Activated CD4-positive, alpha-beta T cell treated with anti-CD3 and anti-CD28 coated beads, Interleukin-2, amount 50 U/mL, for 4 hours (primary cell): ENCODE measurements at places on chromosomes 11 and 22.
A peak's percentile ranks its signal among the peaks of the same experiment; 100 is the strongest.

- no peak for DNase-seq
These were observed 6.1 kb downstream of the MPEG1 start for GRCh38 chr11:59206635-59207034.

GRCh38 chr11:39804271-39804670 lies 1655.2 kb downstream of the LRRC4C start:
- no peak for DNase-seq

DNA sequence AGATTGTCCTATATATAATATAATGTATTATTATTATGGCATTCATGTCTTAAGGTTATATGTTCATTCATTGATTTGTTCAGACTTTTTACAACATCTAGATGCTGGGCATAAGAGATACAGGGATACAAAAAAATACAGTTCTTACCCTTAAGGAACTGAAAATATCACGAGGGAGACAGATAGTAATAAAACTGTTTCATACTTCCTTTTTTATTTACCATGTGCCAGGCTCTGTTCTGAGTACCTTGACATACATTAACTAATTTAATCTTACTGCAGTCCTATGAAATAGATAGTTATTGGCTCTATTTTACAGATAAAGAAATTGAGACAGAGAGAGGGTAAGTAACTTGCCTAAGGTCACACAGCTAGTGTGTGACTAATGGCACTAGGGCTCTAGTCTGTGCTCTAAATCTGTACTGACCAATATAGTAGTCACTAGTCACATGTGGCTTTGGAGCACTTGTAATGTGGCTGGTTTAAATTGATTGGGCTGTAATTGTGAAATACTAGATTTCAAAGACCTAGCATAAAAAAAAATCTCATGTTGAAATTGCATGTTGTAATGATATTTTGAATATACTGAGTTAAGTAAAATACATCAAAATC lies 21.3 kb downstream of the TRIM44 start:
- no peak for DNase-seq

DNA sequence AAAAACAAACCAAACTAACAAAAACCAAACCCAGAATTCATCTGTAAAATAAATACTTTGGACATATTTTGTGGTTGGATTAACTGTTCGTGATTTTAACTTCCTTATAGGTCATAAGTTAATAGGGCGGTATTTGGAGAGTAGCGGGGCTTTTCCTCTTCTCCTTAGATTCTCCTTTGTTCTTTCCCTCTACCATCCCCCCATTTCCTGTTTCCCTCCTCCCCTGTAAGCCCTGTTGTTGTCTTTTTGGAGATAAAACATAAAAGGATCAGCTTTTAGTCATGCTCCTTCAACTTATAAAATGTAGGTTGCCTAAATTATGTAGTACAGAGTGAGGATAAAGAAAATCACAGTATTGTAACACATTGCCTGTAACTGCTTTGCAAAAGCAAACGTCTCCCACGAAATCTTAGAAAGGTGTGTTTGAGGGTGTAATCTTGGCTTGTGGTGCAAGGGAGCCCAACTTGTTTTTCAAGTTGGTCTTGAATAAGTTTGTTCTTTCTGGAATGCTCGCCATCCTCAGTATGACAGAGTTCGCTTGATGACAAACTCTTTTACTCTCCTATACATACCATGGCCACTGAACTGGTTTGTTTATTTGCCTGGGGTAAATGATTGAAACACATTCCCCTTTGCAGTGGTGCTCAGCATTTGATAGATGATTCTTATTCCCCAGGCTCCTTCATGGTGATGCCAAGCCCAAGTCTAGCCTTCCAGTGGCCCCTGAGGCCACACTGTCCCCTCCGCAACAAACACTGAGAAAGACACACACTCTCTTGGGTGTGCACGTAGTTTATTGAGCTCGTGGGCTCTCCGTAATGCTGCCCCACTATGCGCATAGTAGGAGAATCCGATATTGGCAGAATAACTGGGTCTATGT lies 49.4 kb downstream of the TEAD1 start:
- DNase-seq = no peak

GRCh38 chr11:66867425-66868040 lies 10.7 kb downstream of the LRFN4 start:
- DNase-seq = no peak

- DNase-seq = peak; percentile 83
These were observed at the start of gene NFRKB for GRCh38 chr11:129895126-129896041. NFRKB (minus strand) TSS chr11:129895578; CDS start chr11:129892849, 2,729 bp downstream.

GRCh38 chr11:35321532-35322317 lies 97.6 kb downstream of the SLC1A2 start:
- no peak for DNase-seq

GRCh38 chr22:20051927-20052308 lies 28.1 kb upstream of the DGCR8 start:
- DNase-seq = no peak

DNA sequence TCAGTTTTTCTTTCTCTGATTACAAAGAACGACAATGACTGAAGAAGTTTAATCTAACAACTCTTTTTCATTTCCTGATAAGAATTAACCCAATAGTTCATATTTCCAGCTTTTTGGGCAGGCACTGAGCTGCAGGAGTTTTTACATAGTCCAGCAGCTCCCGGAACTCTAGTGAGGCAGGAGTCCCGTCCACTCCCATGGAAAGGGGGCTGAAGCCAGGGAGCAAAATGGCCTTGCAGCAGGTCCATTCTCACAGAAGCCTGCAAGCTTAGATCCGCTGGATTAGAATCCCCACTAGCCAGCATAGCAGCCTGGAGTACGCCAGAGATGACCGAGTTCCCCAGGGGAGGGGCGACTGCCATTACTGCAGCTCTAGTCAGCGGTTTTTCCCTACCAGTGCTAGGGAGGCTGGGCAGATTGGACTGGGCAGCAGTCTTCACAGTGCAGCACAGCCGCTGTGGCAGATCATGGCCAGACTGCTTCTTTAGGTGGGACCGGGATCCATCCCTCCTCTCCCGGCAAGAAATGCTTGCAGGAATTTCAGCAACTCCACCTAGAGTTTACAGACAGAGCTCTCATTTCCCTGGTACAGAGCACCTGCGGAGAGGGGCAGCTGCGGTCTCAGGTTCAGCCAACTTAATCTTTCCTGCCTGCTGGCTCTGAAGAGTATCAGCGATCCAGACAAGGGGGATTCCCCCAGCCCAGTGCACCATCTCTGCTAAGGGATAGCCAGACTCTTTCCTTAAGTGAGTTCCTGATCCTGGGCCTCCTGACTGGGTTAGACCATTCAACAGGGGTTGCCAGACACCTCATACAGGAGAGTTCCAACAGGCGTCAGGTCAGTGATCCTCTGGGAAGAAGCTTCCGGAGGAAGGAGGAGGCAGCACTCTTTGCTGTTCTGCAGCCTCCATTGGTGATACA lies 742 bp upstream of the CASP4 start:
- DNase-seq = no peak

GRCh38 chr11:4074266-4074665 lies 20.3 kb upstream of the RRM1 start:
- DNase-seq = no peak

GRCh38 chr11:29019960-29020683 lies 911.9 kb downstream of the METTL15 start:
- DNase-seq = no peak

GRCh38 chr11:88164320-88164719 lies 10.9 kb downstream of the RAB38 start:
- DNase-seq = no peak

GRCh38 chr11:113188371-113188834 lies 126.0 kb upstream of the TTC12 start:
- no peak for DNase-seq

GRCh38 chr11:80718611-80719291 lies 1277.9 kb upstream of the TENM4 start:
- no peak for DNase-seq

DNA sequence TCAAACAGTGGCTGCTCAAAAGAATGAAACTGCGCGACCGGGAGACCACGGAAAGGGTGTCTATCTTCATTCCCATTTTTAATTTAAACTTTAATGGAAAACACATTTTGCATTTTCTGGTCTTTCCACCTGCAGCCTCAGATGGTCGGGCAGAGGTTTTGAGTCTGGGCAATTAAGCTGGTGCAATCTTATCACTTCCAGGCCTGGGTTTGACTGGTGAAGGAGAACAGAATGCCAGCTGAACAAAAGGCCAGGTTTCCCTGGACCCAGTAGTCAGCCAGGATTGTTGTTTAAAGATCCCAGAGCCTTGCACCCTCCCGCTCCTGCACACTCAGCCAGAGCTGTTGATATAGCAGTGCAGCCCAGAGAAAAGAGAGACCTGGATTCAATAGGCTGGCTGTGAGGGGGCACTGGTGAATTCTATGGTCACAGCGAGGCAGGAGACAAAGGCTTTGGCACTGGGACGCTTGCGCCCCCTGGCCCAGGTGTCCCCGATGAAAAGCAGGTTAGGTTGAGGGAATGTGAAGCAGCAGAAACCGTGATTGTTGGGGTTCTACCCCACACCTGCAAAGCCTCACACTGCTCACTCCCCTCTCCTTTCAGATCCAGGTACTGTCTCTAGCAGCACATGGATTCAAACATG lies 83.6 kb downstream of the FLI1 start:
- no peak for DNase-seq

DNA sequence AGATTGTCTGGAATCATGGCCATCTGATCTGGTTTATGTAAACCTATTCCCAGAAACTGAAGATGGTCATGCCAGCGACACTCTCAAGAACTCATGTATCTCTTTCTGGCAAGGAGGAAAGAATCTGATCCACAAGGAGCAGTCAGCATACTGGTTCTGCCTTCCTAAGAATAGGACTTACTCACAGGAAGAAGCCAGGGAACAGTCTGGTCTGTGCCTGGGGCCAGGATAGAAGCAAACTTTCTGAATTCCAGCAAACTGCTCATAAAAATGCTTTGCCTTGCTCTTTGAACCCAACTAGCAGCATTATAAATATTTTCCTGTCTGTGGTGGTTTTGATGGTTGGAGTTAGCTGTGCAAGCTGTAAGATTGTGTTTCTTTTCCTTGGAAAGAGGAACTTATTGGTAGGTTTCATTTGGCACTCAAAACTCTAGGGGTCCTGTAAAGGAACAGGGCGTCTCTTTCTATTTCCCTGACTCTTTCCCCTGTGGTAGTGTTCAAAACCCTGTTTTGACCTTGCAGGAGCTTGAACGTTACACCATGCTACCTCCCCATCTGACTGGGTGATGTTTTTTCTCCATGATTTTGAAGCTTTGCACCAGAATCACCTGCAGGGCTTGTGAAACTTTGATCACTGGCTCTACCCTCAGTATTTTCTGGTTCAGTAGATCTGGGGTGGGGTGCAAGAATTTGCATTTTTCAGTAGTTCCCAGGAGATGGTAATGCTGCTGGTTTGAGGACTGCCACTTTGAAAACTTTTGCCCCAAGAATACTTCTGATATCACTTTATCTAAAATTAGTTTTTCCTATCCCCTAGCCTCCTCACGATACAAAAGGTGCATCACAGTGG lies 627.8 kb upstream of the ANO5 start:
- DNase-seq = no peak

GRCh38 chr11:117950301-117950700 lies 21.1 kb upstream of the TMPRSS13 start:
- DNase-seq = peak; percentile 52

DNA sequence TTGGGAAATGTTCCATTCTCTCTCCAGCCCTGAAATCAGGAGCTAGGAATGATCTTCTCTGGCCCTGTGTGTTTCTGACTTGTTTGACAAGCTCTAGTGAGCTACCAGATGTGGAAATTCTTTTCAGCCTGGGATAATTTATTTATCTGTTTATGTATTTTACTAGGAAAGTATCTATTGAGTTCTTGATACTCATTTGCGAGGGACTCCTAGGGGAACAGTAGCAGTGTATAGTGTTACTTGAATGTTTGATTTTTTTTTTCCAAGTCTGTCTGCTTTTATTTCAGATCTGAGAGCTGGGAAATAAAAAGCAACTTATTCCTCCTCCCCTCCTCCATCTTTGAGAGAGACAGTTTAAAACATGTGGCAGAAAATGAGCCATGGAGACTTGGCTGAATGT lies 92.5 kb downstream of the ALX4 start:
- DNase-seq = no peak

GRCh38 chr11:39678996-39679395 lies 1780.5 kb downstream of the LRRC4C start:
- DNase-seq = no peak

GRCh38 chr11:11148104-11148509 lies 204.9 kb downstream of the CSNK2A3 start:
- DNase-seq = peak; percentile 26

DNA sequence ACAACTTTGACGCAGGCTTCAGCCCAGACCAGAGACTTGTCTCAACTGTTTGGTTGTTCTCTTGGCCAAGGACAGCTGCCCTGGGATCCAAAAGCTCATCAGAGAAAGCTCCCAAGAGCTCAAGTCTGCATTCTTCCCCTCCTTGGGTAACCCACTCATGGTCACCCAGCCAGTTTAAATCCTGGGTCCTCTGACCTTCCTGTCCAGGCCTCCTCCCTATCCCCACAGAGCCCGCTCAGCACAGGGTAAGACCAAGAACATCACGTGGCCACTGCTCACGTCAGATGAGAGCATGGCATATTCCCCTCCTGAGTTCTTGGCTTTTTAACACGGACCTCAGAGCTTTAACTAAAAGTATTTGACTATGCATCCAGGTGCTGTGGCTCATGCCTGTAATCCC lies 25.8 kb downstream of the TSKU start:
- DNase-seq = no peak

GRCh38 chr11:110892741-110893285 lies 180.6 kb upstream of the ARHGAP20 start:
- DNase-seq = no peak

GRCh38 chr11:65810046-65810868 lies 23.4 kb downstream of the OVOL1 start:
- DNase-seq = no peak

GRCh38 chr11:133176748-133177147 lies 355.6 kb downstream of the OPCML start:
- no peak for DNase-seq

DNA sequence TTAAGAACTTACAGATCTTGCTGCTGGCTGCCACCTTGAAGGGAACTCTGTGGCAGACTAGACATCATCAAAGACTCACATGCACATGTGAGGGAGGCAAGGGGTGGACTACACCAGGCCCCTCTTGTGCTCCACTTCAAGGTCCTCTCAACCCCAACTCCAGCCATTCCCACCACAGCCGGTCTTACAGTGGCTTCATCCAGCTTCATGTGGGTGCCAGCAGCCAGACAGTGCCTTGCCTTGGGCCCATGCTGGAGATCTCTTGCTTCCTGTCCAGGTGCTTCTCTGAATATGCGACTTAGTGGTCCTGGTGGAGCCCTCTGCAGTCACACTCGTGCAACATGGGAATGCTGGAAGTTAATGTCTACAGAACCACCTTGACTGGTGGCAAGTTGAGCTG lies 44.6 kb upstream of the WNT7B start:
- no peak for DNase-seq
